ENCODE measurements at places on chromosomes 4 and X.

GRCh38 chr4:38144031-38144430 lies 183.8 kb downstream of the PTTG2 start:
- DNase-seq = no peak

GRCh38 chr4:154119317-154119716 lies 330.4 kb upstream of the SFRP2 start:
- no peak for DNase-seq

DNA sequence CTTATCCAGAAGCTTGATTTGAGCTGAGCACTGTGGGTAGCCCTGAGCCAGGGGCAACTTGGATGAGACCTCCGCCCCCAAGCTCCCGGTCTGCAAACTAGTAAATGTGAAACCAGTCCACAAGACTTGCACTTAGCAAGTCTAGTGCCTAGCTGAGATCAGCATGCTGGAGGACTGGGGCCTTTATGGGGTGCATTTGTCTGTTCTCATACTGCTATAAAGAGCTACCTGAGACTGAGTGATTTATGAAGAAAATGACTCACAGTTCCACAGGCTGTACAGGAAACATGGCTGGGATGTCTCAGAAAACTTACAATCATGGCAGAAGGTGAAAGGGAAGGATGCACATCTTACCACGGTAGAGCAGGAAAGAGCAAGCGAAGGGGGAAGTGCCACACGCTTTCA lies 42.1 kb upstream of the HOPX start:
- no peak for DNase-seq

- no peak for DNase-seq
Measured at GRCh38 chr4:157076578-157076947, 613 bp downstream of the GLRB start.

DNA sequence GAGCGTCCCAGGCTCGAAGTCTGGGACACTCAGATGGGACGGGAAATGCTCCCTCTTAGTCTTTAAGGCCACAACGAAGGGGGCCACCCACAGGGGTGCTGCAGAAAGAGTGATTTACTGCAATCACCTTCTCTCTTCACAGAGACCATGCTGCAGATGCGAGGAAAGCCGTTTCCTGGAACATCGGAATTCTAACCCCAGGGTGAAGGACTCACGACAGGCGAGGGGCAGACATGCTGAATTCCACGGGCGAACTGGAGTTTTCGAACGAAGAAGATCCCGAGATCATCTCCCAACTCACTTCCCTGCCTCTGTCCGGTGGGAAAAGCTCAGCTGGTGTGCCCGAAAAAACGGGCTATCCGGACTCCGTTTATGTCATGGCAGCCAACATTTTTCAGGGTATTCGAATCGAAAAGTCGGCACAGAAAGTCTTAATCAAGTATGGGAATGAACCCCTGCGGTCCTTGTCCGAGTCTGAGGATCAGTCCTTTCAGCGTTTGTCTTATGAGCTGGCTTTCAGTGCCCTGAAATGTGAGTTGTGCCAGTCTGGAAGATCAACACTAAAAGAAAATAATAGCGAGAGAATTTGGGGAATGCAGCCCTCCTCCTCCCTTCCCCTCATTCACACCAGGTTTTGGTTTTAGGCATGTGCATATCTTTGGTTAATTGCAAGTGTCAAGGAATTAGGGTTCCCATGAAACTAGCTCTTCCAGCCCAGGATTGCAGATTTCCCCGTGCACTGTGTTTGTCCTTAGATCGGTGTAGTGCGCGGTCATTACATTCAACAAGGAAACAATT lies 905 bp downstream of the NSUN7 start:
- no peak for DNase-seq

DNA sequence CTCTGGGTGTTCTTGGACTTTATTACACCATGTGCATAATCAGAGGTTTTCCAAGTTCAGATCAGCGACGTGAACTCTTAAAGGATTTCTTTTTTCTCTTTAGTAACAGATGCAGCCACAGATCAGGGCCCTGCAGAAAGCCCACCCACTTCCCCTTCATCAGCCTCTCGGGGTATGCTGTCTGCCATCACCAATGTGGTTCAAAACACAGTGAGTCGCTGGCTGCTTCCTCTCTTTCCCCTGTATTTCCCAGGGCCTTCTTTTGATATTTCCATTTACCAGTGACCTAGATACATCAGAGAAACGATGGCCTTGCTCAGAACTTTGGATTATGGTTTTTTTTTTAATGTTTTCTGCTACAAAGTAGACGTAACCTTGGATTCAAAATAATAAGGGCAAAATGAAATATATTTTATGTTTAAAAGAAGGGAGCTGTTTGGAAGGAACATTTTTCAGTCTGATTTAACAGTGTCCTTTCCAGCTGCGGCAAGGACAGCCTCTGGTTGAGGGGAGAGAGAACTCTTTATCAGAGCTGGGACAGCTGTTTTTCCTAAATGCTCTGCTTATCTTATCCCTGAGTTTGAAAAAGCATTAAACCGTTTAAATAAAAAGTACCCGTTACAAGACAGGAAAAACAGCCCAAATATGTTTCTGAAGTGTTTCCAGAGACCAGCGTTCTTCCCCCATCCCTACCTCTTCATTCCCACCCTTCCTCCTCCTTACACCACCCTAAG lies 38.2 kb downstream of the FAM114A1 start:
- no peak for DNase-seq

GRCh38 chr4:40183615-40184411 lies 13.0 kb upstream of the RHOH start:
- DNase-seq = peak; percentile 39

DNA sequence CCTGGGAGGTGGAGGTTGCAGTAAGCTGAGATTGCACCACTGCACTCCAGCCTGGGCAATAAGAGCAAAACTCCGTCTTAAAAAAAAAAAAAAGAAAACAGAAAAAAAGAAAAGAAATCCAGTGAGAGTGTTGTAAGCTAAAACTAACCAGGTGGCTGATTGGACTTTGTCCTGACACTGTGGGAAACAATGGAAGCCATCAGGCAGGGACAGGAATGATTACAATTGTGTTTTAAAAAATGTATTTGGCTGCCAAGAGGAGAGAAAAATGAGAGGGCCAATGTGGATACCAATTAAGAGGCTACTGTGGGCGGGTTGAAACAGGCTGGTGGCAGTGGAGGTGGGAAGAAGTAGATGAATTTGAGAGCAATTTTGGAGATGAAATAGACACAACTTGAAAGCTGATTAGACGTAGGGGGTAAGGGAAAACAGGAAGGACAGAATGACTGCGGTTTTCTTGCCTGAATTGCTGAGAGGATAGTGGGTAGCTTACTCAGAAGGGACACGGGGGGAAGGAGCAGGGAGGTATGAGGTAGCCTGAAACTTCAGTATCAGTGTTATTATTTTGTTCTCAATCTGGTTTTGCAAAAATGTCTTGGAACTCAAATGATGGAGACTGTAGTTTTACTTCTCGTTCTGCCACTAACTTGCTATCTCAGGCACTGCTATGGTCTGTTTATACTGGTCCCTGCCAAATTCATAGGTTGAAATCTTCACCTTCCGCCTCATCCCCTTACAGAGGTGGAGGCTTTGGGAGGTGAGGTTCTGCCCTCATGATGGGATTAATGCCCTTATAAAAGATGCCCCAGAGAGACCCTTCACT lies 45.6 kb upstream of the CHRNA9 start:
- peak; percentile 55 for DNase-seq

- DNase-seq = peak; percentile 14
Measured at GRCh38 chr4:52172166-52172565, 121.1 kb downstream of the SPATA18 start.

All from suppressor macrophage (primary cell).